ENCODE measurements at places on chromosomes 5 and 9.

DNA sequence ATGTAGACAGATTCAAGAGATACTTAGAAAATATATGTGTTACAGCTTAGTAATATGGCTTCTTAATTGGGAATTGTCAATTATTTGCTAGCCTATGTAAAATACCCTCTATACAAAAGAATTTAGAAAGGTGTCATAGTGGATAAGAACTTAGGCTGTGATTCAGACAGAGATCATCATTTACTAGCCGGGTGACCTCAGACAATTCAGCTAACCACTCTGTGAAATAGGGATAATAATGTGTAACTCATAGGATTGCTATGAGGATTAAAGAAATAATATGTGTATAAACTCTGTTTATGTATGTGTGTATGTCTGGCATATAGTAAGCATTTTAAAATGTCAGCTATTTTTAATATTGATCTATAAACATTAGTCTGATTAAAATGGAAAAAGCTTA is 5.9 kb upstream of the LARS1 start:
- no peak for DNase-seq

DNA sequence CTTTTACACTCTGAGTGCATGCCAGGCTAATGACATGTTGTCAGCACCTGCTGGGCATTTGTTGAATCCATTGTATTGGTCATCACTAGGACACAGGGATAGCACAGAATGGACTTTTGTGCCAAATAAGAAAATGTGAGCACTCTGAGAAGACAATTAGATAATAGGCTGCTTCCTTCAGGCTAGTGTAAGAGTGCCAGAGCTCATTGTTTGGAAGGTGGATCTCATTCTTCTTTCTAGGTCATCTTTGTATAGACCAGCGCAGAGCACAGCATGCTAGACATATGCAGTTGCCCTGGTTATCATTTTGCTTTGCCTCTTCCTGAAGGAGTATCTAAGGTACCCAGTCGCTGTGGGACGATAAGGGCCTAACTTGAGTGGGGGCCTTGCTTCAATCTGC is 493.4 kb upstream of the COX7C start:
- no peak for DNase-seq

- DNase-seq = no peak
Observed at GRCh38 chr5:72477644-72478043, 29.6 kb downstream of the ZNF366 start.

GRCh38 chr5:41707853-41708603 is 162.2 kb downstream of the OXCT1 start:
- DNase-seq = no peak

GRCh38 chr5:154514331-154514730 is 36.3 kb upstream of the HAND1 start:
- DNase-seq = no peak

DNA sequence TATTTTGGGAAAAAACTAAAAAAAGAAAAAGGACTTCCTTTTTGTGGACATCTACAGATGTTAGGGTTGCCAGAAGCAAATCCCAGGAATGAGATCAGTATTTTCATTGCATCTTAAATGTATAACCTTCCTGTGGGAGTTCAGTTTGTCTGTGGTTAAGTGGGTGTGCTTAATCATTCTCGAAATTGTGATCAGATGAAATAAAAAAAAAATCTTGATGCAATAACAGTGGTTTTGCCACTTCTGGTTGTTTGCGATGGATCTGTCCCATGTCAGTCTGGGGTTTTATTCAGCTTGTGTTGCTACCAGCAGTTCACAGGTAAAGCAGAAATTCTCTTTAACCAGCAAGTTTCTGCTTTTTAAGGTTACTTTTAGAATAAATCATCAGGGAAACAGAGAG is 179.0 kb downstream of the MAN2A1 start:
- DNase-seq = no peak

GRCh38 chr5:163163858-163164257 is 273.5 kb upstream of the CCNG1 start:
- DNase-seq = no peak

GRCh38 chr9:129182625-129183494 is 4.8 kb upstream of the IER5L start:
- no peak for DNase-seq

DNA sequence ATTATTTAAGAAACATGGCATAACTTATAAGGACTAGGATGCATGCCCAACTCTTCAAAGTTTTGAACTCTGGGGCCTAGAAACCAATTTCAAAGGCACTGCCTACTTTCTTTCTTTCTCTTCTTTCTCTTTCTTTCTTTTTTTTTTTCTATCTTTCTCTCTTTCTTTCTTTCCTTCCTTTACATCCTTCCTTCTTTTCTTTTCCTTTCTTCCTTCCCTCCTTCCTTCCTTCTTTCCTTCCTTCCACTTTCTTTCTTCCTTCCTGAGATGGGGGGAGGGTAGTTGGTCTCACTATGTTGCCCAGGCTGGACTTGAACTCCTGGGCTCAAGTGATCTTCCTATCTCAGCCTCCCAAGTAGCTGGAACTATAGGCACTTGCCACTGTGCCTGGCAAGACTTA is 15.9 kb upstream of the TOMM5 start:
- no peak for DNase-seq

DNA sequence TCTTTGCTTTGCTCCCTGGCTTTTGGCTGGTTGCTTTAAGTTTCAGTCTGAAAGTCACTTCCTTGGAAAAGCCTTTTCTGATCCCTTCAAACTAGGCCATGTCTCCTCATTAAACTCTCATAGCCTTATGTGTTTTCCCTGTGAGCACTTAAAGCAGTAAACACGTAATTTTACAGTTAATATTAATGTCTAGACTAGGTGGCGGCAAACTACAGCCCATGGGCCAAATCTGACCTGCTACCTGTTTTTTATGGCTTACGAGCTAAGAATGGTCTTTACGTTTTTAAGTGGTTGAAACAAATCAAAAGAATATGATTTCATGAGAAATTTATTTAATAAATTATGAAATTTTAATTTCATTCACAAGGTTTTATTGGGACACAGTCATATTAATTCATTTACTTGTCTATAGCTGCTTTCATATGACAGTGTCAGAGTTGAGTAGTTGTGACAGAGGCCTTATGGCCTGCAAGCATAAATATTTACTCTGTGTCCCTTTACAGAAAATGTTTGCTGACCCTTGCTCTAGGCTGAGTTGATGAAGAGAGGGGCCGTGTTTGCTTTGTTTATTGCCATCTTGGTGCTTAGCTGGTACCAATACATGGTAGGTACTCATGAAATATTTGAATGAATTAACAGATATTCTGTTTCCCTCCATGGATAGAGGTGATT is 7.4 kb downstream of the SLC44A1 start:
- DNase-seq = no peak

Data from C1 segment of cervical spinal cord (tissue), 14 donors.